ENCODE measurements at places on chromosomes 3 and 15.

- no peak for DNase-seq
Observed at GRCh38 chr3:41276191-41276590, 76.9 kb downstream of the CTNNB1 start.

- no peak for DNase-seq
Observed at GRCh38 chr3:141086188-141086587, 35.0 kb downstream of the SPSB4 start.

DNA sequence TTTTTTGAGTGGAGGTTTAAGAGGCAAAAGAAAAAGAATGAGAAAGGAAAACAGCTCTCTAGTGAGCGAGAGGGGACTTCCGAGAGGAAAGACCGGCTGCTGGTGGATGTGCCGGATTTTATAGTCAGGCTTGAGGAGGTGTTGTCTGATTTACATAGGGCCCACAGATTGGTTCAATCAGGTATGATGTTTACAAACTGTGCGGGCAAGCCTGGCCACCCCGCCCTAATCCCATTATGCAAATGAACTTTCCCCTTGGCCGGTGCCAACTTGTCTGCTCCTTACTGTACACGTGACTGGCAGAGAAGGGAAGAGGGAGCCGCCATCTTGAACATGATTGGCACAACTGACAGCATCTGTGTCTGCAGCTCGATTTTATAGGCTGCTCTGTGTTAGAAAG, 44.7 kb downstream of the FAM43A start:
- DNase-seq = no peak

- no peak for DNase-seq
Observed at GRCh38 chr3:82229397-82229796, 468.0 kb upstream of the GBE1 start.

DNA sequence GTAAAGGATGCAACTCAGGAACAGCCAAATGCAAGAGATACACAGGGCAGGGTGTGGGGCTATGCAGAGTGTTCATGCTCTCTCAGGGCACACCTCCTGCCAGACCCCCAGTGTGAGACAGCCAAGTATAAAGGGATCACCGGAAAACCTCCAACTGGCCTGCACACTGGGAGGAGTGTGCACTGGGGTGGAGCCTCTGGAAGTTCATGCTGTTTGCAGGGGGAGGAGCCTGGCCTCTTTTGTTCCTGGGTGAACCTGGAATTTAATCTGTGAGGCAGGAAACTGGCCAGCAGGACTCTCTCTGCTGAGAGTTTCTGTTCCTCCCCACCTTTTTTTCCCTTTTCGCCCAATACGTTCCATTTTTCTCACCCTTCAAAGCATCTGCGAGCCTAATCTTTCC, 204.1 kb downstream of the WNT5A start:
- DNase-seq = no peak

Measured in activated T-helper 1 cell treated with Interleukin-2 at 50 U/mL for 16 hours (primary cell).